EH (cell line): ENCODE measurements at places on chromosomes 1 and 21.

DNA sequence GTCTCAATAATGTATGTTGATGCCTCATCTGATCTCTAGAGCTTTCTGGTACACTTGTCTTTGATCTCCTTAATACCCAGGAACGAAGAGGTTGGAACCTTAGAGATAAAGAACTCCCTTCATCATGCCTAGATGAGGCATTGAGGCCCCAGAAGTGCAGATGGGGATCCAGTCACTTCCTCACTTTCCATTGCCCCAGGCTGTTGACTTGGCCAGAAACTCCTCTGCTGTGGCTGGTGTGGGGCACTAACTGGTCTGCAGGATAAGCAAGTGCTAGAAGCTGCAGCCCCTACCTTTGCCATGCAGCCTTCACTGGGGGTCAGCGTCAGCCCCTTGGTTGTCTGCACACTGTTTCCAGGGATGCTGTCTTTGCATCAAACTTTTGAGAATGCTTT, 49.9 kb downstream of the STUM start:
- peak; percentile 15 for DNase-seq

GRCh38 chr1:227317523-227318015, 723 bp downstream of the CDC42BPA start:
- peak; percentile 75 for DNase-seq

DNA sequence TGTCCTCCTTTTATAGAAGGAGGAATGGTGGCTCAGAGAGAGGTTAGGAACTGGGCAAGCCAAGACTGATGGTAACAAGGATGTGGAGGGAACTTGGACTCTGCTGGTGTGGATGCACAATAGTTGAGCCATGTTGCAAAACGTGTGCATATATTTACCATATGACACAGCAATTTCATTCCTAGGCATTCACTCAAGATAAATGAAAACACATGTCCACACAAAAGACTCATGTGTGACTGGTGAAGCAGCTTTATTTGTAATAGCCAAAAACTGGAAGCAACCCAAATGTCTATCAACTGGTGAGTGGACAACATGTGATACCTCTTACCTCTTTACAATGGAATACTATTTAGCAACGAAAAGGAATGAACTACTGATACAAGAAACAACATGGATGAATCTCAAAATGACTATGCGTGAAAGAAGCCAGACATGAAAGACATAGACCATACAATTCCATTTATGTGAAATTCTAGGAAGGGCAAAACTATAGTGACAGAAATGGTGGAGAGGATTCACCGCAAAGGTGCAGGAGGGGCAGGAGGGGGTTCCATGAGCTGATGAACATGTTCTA, 36.2 kb downstream of the CAMK2N1 start:
- DNase-seq, result peak; percentile 55

DNA sequence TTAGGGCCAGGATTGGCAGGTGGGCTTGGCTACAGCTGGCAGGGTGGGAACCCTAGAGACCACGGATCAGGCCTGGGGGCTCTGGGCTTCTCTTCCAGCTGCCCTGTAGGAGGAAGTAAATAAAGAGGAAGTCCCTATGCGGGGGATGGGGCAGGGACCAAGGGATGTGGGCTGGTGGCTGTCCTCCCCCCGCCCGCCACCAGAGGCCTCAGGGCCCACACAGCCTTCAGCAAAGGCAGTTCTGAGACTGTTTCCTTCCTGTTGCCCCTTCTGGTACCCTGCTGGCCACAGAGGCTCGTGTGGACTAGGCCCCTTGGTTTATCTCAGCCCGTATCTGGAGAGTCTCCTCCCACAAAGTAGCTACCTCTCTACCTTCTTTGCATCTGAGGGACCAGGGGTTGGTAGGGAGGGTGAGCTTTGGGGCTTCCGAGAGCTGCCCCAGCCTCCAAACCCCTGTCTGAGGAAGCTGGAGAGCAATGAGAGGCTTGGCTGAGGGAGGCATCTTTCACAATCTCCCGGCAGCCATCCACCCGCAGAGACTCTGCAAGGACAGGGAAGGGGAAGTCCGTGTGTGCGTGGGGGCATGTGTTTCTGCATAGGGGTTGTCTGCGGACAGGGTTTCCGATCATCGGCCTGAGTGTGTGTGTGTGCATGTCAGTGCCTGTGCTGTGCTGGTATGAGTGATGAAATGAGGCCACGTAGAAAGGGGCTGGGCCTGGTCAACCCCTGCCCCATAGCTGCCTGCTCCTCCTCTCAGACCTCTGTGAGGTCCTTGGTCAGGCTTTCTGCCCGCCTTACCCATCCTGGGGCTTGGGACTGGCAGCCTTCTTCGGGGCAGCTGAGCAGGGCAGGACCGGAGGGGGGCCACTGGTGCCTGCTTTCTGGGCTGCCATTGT, 12.5 kb downstream of the RPS6KA1 start:
- peak; percentile 41 for DNase-seq

DNA sequence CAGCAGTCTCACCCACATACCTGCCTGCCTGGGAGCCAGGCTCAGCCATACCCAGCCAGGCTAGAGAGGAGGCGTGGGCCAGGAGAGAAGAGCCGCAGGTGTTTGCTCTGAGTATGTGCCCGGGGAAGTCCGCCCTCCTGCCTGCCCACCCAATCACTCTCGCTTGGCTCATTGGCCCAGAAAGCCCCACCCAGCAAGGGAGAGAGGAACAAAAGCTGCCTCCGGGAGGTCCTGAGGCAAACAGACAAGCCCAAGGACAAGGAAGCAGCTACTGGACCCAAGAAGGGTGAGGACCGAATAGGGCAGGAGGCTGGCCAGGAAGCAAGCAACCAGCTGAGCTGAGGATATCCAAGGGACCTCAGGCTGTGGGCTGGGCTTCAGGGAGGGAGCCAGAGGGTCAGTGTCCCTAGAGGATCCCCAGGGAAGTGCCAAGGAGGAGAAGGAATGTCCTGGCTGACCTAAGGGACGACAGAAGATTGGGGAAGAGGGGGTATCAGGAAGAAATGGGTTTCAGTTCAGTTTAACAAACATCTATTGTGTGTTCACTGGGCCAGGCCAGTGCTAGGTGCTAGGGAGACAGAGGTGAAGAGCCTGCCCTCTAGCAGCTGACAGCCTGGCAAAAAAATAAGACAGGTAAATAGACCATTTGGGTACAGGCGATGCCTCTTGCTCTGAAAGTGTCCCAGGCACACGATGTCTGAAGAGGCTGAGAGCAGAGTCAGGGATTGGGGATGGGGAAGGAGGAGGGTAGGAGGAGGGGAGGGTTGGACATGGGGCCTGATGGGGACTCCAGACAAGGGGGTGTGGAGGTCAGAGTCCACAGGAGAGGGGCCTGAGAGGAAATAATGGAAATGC, at the start of gene GJB4:
Gene GJB4 (plus strand): TSS at position 238 of the 855 bp plus-strand sequence. CDS start 1,515 bp downstream, outside the sequence.
- DNase-seq, result no peak

- peak; percentile 50 for DNase-seq
Measured at GRCh38 chr1:31753707-31754349, 10.3 kb downstream of the ADGRB2 start.

- peak; percentile 58 for DNase-seq
Measured at GRCh38 chr1:116373431-116374352, 648 bp downstream of the ATP1A1 start.

GRCh38 chr1:89125240-89125912, 538 bp downstream of the GBP2 start:
- DNase-seq, result no peak
